ENCODE measurements at places on chromosomes 7 and 10.
A peak's percentile ranks its signal among the peaks of the same experiment; 100 is the strongest.

DNA sequence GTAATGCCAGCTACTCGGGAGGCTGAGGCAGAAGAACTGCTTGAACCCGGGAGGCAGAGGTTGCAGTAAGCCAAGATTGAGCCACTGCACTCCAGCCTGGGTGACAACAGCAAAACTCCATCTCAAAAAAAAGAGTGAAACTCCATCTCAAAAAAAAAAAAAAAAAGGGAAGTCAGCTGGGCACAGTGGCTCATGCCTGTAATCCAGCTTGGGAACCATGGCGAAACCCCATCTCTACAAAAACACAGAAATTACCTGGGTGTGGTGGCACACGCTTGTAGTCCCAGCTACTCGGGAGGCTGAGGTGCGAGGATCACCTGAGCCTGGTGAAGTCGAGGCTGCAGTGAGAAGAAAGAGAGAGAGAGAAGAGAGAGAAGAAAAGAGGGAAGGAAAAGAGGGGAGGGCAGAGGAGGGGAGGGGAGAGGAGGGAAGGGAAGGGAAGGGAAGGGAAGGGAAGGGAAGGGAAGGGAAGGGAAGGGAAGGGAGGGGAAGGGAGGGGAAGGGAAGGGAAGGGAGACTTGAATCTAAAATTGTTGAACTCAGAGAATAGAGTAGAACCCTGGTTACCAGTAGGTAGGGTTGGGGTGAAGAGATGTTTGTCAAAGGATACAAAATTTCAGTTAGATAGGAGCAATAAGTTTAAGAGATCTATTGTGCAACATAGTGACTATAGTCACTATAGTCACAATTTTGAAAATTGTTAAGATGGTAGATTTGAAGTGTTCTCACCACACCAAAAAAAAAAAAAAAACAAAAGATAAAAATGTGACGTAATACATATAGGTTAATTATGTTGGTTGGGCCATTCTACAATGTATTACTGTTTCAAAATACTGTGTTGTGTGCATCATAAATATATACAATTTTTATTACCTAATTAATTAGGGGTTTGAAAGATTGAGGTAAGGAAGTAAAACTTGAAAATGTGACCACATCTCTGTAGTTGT, 2.5 kb downstream of the SLC16A9 start:
- DNase-seq: no peak

DNA sequence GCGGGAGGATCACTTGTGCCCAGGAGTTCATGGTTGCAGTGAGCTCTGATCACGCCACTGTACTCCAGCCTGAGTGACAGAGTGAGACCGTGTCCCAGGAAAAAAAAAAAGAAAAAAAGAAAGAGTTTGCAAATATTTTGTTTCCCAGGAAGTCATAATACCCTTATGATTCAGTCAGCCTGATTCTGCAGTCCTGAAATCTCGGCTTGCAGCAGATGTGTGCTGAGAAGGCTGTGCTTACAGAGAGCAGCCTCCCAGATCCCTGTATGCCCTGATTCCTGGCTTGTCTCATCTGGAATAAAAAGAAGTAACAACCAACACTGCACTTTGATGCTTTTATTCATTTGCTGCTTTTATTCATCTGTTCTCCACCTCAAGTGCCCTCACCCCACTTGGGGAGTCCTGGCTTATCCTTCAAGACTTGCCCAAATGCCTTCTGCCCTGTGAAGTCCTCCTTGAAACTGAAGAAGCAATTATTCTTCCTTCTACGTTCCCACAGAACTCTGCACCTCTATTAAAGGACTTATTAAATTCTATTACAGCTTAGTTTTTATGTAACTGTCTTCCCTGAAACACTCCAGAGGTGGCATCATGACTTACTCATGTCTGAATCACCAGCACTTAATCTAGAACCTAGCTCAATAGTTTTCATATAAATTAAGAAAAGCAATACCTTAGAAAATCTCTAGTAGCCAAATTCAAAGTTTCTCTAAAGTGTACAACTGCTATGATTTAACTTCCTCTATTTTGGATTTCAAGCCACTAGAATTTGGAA, 27.7 kb upstream of the BPGM start:
- DNase-seq: peak; percentile 32

- DNase-seq: no peak
These were observed 34.8 kb downstream of the MTURN start for GRCh38 chr7:30169579-30169978.

GRCh38 chr10:82922755-82923154, 1047.8 kb downstream of the NRG3 start:
- no peak for DNase-seq

DNA sequence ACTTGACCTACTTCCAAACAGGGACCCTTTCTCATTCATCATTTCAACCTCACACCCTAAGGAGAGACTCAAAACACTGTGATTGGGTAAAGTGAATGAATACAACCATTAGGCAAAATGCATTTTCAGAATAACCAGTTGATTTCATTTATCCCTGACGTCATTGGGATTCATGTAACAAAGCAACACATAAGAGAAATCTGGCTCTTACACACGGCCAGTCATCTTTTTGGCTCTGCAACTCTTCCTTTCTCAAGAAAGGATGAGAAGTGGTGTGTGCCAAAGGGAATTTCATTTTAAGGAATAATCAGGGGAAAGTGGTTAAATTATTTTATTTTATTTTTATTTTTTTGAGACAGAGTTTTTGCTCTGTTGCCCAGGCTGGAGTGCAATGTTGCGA, 83.1 kb downstream of the CPVL start:
- DNase-seq: no peak

DNA sequence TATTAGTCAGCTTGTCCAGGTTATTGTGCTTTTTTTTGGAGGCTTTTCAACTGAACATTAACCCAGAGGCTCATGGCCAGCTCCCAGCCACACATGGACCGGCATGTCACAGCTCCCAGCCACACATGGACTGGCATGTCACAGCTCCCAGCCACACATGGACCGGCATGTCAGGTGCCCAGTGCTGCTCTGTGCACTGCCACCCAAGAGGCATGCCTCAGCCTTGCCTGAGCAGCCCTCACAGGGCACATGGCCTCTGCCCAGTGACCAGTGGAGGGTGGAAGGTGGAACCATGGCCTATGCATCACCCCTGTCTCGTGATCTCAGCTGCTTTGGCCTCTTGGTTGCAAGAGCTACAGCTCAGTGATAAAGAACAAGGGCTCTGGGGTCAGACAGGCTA, 119.8 kb downstream of the OAT start:
- no peak for DNase-seq

GRCh38 chr10:117001144-117001543, 3.8 kb downstream of the SHTN1 start:
- no peak for DNase-seq

GRCh38 chr7:100693312-100694097, 545 bp downstream of the GIGYF1 start:
- peak; percentile 23 for DNase-seq

DNA sequence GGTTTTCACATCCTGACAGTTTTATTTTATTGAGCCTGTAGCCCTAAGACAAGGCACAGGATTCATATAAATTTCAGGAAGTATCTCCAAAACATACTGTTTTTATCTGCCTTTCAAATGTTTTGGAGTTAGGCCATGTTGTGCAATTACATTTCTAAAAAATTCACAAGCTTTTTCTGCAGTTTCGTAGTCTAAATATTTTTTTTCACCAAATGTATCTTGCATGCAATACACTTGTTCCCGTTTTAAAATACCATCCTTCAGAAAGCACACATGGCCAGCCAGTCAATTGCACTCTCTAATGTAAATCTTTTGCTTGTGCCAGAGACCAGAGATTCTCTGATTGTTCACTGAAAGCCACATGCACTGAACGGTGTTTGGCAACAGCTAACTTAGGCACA, 161.5 kb upstream of the PRKCQ start:
- peak; percentile 21 for DNase-seq

DNA sequence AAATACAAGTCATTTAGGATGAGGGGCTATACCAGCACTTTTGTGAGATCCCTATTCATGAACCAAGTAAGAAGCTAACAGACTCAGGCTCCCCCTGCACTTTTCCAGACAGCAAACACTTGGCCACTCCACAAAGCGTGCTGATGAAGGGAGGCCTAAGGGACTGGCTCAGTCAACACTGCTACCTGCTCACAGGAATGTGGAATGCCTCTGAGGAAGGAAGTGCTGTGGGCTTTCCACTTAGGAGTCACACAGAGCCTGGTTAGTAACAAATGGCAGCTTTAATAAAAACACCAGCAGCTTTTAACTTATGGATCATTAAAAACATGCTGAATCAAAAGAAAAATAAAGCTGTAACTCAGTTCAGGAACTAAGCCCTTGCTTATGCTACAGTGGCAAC, 15.0 kb downstream of the UROS start:
- no peak for DNase-seq

GRCh38 chr7:53521638-53522184, 486.3 kb downstream of the POM121L12 start:
- DNase-seq: no peak

GRCh38 chr7:77244222-77244934, 44.8 kb upstream of the FGL2 start:
- DNase-seq: no peak

GRCh38 chr10:1200866-1201807, 145.0 kb downstream of the WDR37 start:
- no peak for DNase-seq

DNA sequence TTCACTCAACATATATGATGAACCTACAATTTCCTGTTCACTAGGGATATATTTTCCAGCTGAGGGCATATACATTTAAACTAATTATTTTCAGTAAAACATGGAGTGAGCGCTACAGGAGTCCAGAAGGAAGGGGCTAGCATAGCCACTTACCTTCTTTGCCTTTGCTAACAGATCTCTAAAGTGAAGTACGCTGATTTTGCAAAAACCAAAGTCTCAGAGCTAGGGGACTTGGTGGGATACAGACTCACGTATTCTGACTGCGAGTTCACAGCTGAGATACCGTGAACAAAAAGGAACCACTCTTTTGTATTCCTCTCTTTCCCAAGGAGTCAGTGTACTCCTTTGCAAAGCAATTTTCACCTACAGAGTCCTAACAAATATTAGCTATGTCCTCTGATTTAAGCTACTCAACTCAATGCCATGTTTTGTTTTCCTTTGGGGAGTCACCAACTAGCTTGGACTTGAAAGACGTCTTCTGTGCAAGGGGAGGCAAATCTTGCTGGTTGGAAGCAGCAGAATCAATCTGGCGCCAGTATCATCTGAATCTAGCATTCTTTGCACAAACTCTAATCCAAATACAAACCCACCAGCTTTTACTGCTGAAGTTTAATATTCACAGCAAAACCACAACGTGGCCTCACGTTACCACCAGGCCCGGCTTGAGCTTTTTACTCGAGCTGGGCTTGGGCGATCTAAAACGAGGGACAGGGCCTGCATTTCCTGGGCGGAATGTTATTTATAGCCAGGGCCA, 657 bp downstream of the CDNF start:
- no peak for DNase-seq

DNA sequence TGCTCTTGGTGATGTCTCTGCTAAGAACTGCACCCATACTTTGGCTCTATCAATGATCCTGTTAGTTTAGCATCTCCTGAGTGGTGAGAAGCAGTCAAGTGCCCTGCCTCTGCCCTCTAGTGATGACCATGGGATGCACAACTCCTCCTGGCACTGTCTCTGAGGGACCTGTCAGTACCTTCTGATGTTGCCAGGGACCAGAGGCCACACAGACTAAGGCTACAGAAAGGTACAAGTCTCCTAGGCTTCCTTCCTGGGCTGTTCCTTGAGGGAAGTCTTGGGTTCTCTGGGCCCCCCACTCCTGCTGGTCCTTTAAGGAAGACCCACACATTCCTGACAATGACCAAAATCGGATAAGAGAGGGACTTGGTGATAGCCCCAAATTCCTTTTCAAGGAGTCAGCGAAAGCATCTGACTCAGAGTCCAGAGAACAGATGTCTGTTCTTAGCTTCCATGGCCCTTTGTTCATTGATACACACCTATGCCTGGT, 15.3 kb downstream of the NKX2-3 start:
- DNase-seq: peak; percentile 47

- peak; percentile 94 for DNase-seq
These were observed 186.5 kb upstream of the BET1 start for GRCh38 chr7:94190599-94191061.

- DNase-seq: no peak
These were observed 22.4 kb upstream of the GARS1 start for GRCh38 chr7:30572212-30572841.

DNA sequence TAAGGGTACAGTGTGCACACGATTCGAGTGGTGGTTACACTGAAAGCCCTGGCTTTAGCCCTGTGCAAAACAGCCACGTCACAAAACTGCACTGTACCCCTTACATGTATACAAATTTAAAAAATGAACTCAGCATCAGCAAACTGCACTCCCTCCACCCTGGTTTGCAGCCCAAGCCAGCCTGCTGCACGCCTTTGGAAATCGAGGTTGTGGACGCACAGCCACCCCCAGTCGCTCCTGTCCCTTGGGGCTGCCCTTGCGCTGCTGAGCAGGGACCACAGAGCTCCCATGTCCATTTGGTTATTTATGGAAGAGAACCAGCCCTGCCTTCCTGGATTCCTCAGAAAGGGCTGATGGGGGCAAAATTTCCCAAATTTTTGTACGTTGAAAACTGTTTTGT, 98.8 kb downstream of the INPP5A start:
- no peak for DNase-seq

DNA sequence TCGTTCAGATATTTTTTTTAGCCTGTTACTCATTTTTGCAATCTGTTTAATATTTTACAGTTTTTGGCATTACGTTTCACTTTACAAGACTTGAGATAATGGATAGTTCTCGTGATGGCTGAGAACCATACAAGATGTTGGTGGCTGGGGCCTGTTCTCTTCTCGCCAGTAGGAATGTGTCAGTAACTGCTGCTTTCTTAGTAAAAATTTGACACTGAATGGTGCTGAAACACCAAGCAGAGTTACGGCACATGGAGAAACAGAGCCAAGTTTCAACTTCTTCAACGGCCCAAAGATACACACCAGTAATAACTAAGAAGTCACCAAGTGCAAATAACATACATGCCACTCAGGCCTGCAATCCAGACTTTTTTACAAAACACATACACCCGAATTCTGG, 130.4 kb downstream of the NRP1 start:
- no peak for DNase-seq

GRCh38 chr7:134289841-134290240, 26.9 kb downstream of the SLC35B4 start:
- DNase-seq: no peak

Measured in endothelial cell of umbilical vein (primary cell).